Activated T-helper 1 cell treated with Interleukin-2 at 50 U/mL for 16 hours (primary cell): ENCODE measurements at places on chromosomes 3 and 15.

- DNase-seq = no peak
Observed at GRCh38 chr3:138398791-138399575, 35.4 kb upstream of the ESYT3 start.

DNA sequence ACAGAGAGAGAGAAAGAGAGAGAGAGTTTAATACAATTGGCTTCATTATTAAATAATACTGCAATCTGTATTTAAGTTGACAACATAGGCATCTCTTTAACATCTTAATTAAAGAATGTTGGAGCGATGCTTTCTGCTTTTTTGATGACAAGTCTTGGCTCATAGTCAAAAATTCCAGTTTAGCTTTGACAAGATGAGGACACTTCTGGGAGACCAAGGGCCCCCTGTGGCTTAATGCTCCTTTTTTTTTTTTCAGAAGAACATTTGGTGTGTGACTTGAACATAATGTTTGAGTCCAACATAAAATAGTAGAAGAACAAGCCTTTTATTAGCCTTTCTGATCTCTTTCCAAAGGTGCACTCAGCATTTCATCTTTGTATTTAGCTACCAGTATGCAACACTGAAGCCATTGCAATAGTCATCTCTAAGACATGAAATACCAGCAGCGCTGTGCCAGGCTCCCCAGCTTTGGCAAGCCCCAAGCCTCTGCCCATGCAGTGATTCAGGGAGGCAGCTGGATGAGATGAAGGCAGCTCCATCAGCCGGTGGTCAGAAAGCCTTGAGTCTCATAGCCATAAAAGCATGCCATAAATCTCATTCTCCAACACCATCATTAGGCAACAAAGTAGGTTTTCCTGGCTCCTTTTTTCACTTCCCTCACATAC lies 349.4 kb upstream of the SEMA6D start:
- no peak for DNase-seq

- DNase-seq = no peak
Observed at GRCh38 chr3:169699536-169700050, 36.1 kb upstream of the MECOM start.

- DNase-seq = no peak
Observed at GRCh38 chr3:126419151-126419703, 24.5 kb downstream of the CFAP100 start.

GRCh38 chr15:20645956-20646355 lies 104.4 kb upstream of the GOLGA6L6 start:
- DNase-seq = no peak

GRCh38 chr3:169748670-169749069 lies 16.2 kb downstream of the TERC start:
- DNase-seq = no peak

- DNase-seq = no peak
Observed at GRCh38 chr3:136728918-136729317, 23.3 kb downstream of the STAG1 start.

GRCh38 chr3:120652281-120652680 lies 29.8 kb downstream of the HGD start:
- no peak for DNase-seq

GRCh38 chr3:124034016-124034843 lies 42.3 kb upstream of the ROPN1 start:
- DNase-seq = no peak

GRCh38 chr3:159583662-159584061 lies 405.0 kb upstream of the IL12A start:
- no peak for DNase-seq

GRCh38 chr3:141305436-141305835 lies 62.9 kb upstream of the ZBTB38 start:
- no peak for DNase-seq

GRCh38 chr3:101867511-101867910 lies 18.2 kb downstream of the NFKBIZ start:
- no peak for DNase-seq

GRCh38 chr3:8603115-8603710 lies 41.4 kb downstream of the SSUH2 start:
- DNase-seq = no peak

DNA sequence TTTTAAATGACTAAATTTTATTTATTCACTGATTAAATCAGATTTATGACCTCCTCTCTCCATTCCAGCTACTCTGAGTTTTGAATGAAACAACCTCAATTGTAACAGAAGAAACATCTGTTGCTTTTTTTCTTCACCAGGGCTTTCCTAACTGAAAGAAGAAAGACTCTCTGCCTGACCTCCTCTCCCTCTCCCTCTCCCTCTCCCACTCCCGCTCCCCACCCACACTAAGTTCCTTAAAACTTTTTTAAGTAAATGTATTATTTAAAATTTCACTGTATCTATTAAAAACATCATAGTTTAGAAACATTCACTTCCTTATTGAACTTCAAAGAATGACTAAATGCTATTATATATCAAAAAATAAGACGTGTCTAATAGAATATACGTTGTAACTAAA lies 122.0 kb downstream of the TFDP2 start:
- no peak for DNase-seq

- no peak for DNase-seq
Observed at GRCh38 chr15:66440501-66440900, 53.8 kb downstream of the MAP2K1 start.

GRCh38 chr15:51840692-51841091 lies 11.2 kb downstream of the TMOD3 start:
- no peak for DNase-seq

DNA sequence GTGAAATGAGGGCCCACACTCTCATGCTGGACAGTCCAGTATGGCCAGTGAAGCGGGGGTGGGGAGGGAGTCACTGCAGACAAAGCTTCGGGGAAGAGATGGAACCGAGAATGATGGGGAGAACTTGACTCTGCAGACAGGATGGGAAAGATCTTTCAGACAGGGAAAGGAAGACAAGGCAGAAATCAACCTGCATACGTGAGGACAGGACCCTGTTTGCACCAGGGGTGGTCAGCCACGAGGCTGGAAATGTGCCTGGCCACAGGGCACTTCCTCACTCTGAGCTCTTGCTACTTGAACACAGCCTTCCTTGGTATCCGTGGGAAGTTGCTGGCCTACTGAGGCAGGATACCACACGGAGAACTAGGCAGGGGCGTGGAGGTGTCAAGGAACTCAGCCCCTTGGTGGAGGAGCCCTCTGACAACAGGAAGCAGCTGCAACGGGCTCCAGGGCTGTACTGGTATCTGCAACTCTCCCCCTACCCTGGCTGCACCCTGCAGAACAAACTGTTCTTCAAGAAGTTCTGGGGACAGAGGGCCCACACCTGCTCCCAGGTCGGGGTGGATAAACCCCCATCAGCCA lies 9.3 kb upstream of the SRP14 start:
- DNase-seq = no peak

- peak; percentile 91 for DNase-seq
Observed at GRCh38 chr15:73991726-73992593, at the start of gene STOML1. STOML1 (minus strand) TSS chr15:73992295; CDS start chr15:73992223, 72 bp downstream.

DNA sequence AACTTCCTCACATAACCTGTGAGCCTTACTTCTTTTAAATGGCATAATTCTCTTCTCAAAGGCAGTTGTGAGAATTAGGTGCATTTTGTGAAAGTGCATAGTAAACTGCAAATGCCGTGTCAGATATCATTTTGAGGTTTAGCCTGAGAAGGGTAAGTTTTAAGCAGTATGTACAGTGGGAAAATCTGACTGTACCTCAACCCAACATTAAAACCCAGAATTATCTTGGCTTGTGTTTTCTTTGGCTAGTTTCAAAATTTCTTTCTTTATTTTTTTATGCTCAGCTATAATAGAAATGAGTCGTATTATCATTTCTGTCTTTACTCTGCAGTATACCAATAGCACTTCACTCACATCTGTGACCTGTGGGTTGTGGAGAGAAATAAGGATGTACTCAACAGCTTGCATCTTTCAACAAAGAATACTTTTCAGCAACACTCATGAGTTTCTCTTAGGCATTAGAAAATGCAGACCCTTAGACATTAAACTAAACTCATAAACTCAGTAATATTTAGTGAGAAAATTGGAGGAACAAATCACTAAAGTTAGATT lies 65.7 kb downstream of the RASA2 start:
- no peak for DNase-seq

- no peak for DNase-seq
Observed at GRCh38 chr3:136994772-136995516, 37.2 kb downstream of the IL20RB start.

DNA sequence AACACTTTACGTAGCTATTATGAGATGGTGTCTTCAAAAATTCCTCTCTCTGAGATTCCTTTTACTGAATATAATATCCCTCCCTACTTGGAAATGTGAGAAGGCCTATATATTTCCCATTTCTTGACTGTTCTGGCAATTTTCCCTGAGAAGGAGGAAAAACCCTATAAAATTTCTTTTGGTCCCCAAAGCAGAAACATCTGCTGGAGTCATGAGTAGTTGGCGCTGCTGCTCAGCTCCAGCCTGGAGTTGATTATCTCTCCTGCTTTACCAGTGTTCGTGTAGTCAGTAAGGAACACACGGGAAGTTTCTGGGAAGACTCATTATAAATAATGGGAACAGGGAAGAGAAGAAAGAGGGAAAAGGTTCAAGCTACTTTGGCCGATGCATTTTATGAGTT lies 680.1 kb downstream of the EPHA3 start:
- DNase-seq = no peak

DNA sequence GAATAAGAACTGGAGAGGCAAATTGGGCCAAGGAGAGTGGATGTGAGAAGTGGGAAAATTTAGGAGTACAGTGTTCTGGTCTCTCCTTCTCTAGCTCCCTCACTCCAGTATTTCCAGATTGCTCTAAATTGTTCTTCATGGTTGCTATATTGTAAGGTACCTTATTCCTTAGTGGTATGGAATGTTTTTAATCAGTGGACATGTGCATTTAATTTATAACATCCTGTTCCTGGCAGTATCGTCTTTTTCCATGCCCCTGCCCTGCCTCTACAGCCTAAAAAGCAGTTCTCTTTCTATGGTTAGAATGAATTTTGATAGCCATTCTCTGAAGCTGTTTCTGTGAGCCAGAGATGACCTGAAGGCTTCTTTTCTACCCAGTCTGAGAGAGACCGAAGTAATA lies 180.5 kb downstream of the TCF12 start:
- no peak for DNase-seq

DNA sequence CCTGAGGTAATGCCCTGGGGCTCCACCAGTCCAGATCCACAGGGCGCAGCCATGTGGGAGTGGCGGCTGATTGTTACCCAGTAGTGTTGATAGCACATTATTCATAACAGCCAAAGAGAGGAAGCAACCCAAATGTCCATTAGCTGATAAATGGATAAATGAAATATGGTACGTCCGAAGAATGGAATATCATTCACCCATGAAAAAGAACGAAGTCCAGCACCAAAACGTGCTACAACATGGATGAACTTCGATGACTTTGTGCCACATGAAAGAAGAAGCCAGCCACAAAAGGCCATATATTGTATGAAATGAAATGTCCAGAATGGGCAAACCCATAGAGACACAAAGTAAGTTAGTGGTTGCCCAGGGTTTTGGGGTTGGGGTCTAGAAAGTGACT lies 6.4 kb downstream of the SMAD6 start:
- DNase-seq = no peak

GRCh38 chr3:147301781-147302180 lies 104.6 kb downstream of the ZIC4 start:
- no peak for DNase-seq

DNA sequence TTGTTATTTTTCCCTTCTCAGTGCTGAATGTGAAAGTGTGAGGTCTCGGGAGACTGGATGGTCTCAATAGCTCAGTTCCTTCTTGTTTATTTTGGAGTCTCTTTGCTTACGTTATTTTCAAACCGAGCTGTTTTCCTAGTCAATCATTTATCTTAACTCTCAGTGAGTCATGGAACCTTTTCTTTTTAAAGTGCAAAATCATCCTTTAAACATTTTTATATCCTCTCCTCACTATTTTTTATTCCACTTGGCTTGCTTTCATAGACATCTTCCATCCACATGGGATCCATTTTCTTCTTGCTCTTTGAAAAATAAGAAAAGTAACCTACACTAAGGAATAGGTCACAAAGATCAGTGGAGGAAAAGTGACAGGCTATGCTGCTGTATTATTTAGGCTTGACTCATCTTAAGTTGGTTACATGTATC lies 497.8 kb downstream of the NAALADL2 start:
- DNase-seq = no peak

DNA sequence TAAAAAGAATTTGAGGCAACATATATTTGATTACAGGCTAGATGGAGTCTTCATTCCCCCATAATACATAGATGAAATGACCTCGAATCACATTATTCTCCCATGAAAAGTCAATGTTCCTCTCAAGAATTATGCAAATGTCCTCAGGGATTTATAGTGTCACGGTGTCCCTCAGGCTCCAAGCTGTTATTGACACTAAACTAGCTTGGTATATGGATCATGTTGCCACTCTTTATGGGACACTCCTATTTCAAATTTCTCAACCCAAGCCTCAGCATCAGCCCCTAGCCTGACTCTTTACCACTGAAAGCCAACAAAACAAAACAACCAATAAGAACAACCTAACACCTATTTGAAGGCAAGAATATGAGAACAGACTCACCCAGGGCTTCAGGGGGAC lies 139.8 kb downstream of the TPRG1 start:
- no peak for DNase-seq

DNA sequence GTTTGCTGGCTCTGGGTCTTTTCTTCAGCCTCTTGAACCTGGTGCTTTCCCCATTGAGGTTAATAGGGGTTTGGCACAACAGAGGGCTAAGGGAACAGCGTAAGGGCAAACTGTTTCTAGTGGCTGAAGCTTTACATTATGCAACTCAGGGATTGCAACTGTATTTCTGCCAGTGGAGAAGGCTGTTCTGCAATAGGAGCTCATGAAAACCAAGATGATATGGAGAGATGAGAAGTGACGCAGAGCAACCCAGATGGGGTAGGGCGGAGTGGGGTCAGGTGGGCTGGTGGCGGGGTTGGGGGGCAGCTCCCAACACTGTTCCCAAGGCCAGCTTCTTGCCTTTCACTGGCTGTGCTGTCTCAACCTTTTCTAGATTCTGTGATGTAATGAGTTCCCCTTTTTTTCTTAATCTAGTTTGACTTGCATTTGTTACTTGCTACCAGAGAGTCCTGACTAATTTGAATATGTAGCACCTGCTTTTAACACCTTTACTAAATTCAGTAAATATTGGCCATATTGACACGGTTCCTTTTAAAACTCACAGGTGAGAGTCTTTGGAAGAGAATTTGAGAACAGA lies 7.2 kb downstream of the GXYLT2 start:
- DNase-seq = no peak

- no peak for DNase-seq
Observed at GRCh38 chr15:101310508-101310907, 15.5 kb upstream of the SNRPA1 start.

DNA sequence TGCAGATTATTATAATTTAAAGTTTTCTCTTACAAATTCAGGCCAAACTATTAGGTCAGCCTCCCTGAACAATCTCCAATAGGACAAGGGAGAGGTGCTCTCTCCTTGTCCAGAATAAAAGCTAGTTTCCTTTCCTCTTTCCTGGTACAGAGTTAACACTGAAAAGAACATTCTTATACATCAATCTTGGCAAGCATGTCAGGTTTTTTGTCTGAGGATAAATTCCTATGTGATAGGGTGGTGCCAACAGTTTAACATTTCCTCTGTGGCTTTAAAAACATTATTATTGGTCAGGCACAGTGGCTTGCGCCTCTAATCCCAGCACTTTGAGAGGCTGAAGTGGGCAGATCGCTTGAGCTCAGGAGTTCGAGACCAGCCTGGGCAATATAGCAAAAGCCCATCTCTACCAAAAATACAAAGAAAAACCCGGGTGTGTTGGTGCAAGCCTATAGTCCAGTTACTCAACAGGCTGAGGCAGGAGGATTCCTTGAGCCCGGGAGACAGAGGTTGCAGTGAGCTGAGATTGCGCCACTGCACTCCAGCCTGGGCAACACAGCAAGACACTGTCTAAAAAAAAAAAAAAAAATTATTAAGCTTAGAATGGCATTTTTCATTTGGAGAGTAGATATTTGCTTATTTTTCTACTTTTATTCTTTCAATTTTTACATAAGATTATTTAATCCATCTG lies 13.7 kb upstream of the ULK4 start:
- DNase-seq = no peak
